GM03348 (cell line): ENCODE measurements at places on chromosomes 5 and 9.

DNA sequence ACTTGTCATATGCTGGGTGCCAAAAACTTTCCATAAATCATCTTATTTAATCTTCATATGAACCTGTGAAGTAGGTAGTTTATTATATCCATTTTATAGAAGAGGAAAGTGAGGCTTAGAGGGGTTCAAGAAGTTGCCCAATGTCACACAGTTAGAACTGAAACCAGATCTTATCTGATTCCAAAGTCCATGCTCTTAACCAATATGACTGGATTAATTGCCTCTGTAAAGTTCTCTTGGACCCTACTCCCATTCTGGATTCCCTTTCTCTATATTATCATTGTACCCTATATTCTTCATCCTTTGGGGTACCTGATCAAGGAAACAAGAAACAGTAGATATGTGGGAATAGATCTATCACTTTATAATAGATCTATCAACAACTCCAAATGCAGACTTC is 64.5 kb upstream of the GCNT4 start:
- no peak for DNase-seq

GRCh38 chr5:42720251-42720650 is 36.4 kb upstream of the CCDC152 start:
- DNase-seq = no peak

- DNase-seq = no peak
Observed at GRCh38 chr5:110909950-110910349, 161.6 kb upstream of the TSLP start.

GRCh38 chr5:148805326-148806290 is 20.8 kb upstream of the ADRB2 start:
- no peak for DNase-seq

- no peak for DNase-seq
Observed at GRCh38 chr5:54521856-54522479, 4.4 kb downstream of the SNX18 start.

DNA sequence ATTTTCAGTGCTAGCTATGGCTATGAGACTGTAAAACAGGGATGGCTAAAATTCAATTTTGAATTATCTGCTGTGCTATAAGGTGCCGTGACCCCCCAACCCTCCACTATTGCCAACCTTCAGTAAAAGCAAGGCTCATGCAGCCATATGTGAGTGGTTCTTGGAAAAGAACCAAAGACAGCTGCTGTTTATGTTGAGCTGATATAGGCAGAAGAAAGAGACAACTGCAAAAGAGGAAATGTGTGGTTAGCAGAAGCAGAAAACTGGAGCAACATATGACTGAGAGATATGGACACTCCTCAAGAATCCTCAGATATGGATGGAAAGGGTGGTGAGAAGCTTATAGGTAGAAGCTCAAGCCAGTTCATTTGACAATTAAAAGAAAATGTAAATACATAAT is 200.3 kb downstream of the TLE1 start:
- DNase-seq = no peak

GRCh38 chr9:113299800-113300292 is 3.3 kb downstream of the RNF183 start:
- DNase-seq = no peak

DNA sequence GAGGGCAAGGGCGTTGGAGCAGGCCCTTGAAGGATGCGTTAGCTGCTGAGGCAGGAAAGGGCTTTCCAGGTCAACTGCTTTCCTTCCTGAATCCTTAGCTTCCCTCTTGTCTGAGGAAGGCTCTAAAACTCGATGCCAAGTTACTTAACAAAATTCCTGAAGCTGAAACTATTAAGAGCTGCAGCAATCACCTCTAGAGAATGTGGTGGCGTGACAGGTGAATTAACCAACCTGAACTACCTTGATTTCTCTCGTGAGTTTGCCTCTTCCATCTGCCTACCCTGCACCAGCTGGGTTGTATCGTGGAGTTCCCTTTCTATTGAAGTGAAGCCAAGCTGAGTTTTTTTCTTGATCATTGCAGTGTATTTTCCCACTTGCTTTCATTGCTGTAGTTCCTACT is 96.1 kb downstream of the PDE8B start:
- DNase-seq = no peak

- no peak for DNase-seq
Observed at GRCh38 chr5:37355161-37355560, 15.7 kb downstream of the NUP155 start.

DNA sequence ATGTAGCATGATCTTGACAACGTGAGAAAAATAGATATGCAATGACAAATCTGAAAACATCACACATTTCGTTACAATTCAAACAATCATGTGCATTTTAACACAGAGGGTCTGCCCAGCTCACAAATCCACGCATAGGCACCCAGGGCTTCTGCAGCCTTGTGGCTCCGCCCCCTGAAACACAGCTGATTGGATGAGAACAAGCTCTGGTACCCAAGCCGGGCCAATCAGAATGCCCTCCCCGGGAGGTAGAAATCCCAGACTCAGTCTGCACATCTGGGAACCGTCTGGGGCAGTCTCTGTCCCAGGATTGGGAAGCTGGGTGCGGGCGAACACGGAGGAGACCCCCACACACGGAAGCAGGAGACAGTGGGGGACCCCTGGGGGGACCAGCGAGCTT is 137.5 kb downstream of the GAPVD1 start:
- no peak for DNase-seq

- no peak for DNase-seq
Observed at GRCh38 chr9:2838371-2839000, 5.4 kb downstream of the PUM3 start.

DNA sequence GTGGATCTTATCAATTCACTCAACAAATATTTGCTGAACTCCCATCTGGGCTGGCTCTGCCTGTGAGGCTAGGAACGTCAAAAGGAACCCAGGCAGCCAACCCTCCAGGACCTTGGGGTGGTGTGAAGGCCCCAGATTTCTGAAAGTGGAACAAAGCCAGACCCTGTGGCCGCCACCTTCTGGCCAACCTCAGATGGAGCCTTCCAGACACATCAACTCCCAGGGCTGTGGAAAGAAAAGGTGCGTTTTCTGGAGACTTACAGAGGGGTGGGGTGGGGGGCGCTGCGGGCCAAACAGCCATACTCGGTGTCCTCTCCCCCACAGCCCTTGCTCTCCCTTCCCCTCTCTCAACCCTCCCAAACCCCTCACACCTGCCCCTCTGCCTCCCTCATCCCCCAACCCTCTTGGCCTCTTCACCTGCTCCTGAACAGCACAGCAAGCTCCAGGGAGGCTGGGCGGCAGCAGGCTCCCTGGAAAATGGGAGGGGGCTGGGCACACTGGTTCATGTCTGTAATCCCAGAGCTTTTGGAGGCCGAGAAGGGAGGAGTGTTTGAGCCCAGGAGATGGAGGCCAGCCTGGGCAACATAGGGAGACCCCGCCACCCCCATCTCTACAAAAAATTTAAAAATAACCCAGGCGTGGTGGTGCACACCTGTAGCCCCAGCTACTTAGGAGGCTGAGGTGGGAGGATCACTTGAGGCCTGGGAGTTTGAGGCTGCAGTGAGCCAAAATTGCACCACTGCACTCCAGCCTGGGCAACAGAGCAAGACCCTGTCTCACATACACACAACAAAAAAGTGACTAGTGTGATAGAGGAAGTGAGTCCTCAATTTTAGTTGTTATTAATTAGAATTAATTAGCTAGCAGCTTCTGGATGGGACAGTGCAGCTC is 45.0 kb upstream of the PRRC2B start:
- DNase-seq = peak; percentile 34

GRCh38 chr5:136337039-136337625 is 28.2 kb downstream of the TRPC7 start:
- DNase-seq = no peak

GRCh38 chr9:14311171-14311949 is 2.6 kb downstream of the NFIB start:
- no peak for DNase-seq

GRCh38 chr9:70499621-70500020 is 85.2 kb upstream of the KLF9 start:
- no peak for DNase-seq

DNA sequence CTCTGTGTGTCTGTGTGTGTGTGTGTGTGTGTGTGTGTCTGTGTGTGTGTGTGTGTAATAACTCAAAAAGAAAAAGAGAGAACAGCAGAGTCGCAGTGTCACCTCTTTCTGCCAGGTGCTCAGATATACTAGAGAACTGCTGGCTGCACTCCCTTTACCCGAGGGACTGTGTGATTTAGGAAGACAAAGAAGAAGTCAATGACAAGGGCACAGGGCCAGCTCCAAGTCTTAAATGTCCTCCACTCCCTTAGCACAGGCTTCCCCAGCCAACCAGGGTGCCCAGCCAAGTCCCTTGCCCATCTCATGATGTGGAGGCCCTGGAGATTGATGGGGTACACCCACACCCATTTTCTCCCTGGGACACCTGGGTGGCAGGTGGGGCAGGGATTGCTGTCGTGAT is 8.7 kb downstream of the CCNJL start:
- DNase-seq = no peak

- DNase-seq = no peak
Observed at GRCh38 chr5:143174714-143175398, 228.6 kb downstream of the NR3C1 start.

- no peak for DNase-seq
Observed at GRCh38 chr5:78497573-78498533, 137.4 kb downstream of the SCAMP1 start.

GRCh38 chr9:81999806-82000205 is 11.2 kb downstream of the SPATA31D1 start:
- no peak for DNase-seq

DNA sequence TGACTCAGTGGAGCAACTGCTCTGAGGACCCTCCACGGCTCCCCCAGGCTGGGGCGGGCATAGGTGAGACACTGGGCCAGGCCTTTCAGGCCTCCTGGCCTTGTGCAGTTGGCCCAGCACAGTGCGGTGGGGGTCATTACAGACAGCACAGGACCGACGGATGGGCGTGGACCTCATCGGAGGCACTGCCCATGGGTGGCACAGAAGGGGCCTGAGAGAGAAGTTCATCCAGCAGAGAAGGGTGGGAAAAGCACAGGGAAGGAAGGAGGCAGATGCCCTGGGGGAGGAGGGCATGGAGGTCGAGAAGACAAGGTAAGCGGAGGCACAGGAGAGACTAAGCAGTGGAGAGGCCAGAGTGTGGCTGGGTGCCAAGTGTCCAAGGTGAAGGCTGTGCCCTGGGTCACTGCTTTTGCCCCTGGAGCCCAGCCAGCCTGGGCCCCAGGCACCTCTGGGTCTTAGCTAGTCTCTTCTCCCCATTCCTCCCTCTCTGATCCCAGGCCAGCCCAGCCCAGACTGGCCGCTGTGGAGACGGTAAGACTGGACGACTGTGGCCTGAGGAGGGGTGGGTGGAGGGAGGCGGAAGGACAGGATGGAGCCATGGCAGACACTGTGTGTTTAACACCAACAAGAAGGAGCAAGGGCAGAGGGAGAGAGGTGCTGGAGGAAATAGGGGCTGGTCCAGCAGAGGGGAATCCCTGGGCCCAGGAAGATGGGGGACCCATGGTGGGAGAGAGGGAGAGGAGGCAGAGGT is 5.7 kb downstream of the IL3 start:
- no peak for DNase-seq

DNA sequence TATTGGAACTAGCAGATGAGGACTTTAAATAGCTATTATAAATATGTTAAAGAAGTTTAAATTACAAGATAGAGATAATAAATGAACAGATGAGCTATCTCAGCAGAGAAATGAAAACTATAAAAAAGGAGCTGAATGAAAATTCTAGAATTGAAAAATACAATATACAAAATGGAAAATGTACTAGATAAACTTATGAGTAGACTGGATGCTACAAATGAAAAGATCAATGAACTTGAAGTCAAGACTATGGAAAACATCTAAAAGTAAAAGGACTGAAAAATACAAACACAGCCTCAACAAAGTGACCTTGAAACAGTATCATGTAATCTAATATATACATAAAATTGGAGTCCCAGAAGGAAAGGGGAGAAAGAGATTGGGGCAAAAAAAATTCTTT is 10.7 kb upstream of the PDLIM4 start:
- DNase-seq = no peak

DNA sequence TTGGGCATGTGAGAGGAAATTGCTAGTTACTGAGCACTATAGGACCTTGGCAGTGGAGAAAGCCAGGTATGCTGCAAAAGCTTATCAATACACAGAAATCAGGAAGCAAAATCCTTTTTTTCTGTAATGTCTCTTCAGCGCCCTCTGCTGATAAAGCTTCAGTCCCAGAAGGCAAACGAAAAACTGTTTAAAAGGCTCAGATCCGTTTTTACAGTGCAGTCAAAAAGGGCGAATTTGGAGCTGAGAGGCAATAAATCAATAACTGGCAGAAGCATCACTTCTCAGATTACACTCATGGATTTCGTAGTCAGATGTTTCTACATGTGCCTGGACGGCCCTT is 1.1 kb upstream of the MAN2A1 start:
- DNase-seq = no peak

- DNase-seq = no peak
Observed at GRCh38 chr5:69034898-69035297, 58.9 kb upstream of the SLC30A5 start.

DNA sequence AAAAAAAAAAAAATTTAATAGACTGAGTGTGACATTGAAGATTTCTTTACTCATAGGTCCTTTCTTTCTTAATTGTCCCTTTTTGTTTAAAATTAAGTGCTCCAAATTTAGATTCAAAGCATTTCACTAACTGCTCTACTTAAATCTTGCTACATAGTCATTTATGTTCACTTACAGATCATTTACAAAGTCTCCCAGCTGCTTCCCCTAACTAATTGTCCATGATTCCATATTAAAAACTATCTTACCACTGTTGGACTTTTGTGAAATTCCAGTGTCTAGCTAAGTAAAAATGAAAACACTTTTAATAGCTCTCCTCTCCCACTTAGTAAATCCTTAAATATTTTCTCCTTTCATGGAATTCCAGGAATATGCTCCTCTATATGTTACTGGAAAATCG is 850.5 kb downstream of the NR2F1-AS1 start:
- DNase-seq = no peak

GRCh38 chr5:83864652-83865051 is 144.0 kb upstream of the HAPLN1 start:
- no peak for DNase-seq

DNA sequence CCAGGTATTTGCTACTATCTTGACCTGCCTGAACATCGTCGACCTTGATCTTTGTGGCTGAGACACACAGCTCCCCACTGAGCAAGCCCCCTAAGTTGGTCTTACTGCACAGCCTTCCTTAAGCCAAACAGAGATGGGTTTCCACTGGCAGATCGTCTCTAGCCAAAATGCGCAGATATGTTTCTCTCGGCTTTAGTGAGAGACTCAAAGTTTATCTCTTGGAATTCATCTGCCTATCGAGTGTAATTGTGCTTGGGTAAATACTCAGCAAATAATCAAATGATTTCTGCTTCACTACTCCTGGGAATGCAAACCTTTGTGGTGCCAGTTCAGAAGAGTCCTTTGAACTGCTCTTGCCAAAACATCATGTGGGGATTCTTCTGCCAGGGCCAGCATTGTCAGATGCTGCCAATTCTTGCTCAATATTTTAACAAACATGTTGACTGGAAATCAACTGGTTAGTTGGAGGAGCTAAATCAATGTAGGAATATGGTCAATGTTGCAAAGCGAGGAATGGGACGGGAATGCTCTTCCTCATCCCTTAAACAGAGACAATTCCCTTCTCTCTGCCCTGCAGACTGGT is 141.2 kb upstream of the SLC28A3 start:
- DNase-seq = no peak

- peak; percentile 72 for DNase-seq
Observed at GRCh38 chr5:156640691-156641241, 209.3 kb upstream of the PPP1R2B start.
